ENCODE measurements at places on chromosomes 5 and 9.

GRCh38 chr9:106233116-106233515 lies 538.8 kb downstream of the TMEM38B start:
- DNase-seq: no peak

- DNase-seq: no peak
These were observed 10.4 kb downstream of the FPGS start for GRCh38 chr9:127812936-127813675.

- peak; percentile 49 for DNase-seq
These were observed 3.5 kb upstream of the ZNF366 start for GRCh38 chr5:72510610-72511181.

DNA sequence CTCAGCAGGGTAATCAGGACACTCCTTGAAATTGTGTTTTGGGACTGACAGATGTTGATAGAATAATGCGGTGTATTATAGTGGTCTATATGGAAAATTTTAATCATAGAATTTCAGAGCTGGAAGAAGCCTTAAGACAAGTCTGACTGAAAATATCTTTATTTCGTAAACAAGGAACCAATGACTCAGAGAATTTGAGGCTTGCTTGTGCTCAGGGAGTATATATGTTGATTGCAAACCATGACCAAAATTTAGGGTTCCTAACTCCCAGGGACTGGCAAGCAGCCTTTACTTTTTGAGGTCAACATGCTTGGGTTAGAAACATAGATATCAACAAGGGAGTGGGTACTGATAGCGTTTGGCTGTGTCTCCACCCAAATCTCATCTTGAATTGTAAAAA lies 287.2 kb downstream of the CD180 start:
- DNase-seq: no peak

GRCh38 chr9:126626127-126626925 lies 12.6 kb downstream of the LMX1B start:
- no peak for DNase-seq

- no peak for DNase-seq
These were observed 45.6 kb upstream of the SLC25A51 start for GRCh38 chr9:37949576-37949975.

- no peak for DNase-seq
These were observed 13.2 kb downstream of the MRPL41 start for GRCh38 chr9:137564817-137565411.

DNA sequence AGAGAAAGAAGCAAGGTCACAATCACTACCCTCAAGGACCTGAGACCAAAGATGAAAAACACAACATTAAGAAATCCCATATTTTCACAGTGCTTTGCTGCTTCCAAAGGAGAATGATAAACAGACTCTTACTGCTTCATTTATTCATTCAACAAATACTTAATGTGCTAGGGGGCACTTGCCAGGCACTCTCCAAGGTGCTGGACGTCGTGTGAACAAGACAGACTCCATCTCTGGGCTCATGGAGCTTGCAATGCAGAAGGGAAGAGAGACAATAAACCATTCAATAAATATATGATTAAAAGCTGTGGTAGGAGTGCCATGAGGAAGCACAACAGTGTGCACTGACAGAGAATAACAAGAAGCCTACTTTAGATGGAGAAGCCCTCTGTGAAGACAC lies 327.7 kb downstream of the CDK5RAP2 start:
- DNase-seq: peak; percentile 13
